ENCODE measurements at places on chromosomes 7 and 10. TPM values are rescaled to one million over a fixed set of nuclear protein-coding genes. Genes with fewer than 3 reads are reported as not detected.

GRCh38 chr7:129014501-129015101, 40.3 kb downstream of the TNPO3 start:
- no peak for DNase-seq

DNA sequence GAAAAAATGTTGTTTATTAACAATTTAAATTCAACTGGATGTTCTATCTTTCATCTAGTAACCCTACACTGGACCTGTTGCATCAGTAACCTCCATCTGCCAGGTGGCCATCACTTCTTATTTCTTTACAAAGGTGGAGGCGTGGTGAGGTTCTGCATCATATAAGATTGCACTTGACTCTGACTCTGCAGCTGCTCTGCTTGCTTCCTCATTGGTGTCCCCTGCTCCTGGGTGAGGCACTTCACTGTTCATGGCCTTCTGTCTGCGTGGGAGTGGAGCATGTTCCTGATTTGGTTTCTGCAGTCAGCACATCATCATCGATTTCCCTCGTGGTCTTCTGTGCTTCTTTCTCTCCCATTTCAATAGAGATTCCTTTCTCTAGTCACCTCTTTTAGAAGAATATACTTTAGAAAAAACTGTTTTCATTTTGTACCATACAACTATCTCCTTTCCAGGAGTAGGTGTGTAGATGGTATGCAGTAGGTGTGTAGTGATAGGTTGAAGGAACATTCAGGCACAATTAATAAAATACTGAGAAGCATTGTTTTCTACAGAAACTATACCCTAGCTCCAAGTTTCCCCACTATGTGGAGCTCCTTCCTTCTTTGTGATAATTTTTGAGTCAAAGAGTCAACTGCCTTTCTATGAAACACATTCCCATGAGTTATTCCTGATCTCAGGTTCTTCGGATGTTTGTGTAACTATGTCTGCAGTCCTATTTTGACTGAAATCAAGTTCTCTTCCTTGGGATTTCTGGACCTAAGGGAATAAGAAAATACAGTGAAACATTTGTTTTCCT, 231.7 kb upstream of the CNTNAP2 start:
- DNase-seq, result no peak

DNA sequence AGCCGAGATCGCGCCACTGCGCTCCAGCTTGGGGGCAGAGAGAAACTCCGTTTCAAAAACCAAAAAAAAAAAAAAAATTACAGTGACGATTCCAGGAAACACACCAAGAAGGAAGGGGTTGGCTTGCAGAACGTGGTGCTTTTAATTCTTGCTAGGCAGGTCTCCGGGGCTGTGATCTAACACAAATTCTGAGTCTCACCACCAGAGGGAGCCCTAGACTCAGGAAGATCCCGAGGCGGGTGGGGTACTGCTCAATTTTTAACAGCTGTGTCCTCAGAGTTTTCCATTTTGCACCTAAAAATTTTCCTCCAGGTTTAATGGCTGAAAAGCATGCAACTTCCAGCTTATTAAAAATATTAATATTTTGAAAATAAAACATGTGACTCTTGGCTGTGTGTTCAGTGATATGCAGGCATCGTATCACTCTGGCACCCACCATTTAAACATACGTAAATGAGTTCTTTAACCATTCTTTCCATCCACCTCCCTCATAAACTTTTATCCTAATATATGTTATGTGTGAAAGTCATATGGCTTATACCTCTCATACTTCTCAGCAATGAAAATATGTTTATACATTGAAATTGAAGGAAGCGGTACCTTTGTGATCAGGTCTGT, 26.5 kb upstream of the NUB1 start:
- DNase-seq, result peak; percentile 83

DNA sequence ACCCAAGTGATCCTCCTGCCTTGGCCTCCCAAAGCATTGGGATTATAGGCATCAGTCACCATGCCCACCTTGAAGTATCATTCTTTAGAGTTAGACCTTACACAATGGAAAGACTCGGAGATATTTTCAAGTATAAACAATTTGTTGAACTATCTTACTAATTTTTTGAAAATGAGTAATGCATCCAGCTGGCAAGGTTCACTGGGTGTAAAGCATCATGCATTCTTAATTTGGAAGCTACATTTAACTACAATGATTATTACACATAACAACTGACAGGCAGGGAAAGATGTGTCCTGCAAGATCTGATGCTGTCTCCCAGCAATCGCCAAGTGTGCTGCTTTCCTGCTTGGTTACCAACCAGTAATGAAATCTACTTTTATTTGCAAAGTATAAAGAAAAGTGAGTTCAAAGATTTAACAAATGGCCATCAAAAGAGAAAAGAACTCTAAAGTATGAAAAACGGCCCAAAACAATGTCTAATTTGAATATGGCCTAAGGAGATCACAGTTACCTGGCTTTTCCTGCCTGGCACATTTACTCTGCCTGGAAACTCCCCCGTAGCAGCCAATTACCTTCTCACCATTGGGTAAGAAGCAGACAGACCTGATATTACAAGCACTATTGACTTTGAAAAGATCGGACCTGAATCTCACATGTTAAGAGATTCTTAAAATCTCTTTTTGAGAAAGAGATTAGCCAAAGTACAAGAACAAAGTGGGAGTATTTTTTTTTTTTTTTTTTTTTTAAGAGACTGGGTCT, 59.3 kb upstream of the NMT2 start:
- DNase-seq, result no peak

DNA sequence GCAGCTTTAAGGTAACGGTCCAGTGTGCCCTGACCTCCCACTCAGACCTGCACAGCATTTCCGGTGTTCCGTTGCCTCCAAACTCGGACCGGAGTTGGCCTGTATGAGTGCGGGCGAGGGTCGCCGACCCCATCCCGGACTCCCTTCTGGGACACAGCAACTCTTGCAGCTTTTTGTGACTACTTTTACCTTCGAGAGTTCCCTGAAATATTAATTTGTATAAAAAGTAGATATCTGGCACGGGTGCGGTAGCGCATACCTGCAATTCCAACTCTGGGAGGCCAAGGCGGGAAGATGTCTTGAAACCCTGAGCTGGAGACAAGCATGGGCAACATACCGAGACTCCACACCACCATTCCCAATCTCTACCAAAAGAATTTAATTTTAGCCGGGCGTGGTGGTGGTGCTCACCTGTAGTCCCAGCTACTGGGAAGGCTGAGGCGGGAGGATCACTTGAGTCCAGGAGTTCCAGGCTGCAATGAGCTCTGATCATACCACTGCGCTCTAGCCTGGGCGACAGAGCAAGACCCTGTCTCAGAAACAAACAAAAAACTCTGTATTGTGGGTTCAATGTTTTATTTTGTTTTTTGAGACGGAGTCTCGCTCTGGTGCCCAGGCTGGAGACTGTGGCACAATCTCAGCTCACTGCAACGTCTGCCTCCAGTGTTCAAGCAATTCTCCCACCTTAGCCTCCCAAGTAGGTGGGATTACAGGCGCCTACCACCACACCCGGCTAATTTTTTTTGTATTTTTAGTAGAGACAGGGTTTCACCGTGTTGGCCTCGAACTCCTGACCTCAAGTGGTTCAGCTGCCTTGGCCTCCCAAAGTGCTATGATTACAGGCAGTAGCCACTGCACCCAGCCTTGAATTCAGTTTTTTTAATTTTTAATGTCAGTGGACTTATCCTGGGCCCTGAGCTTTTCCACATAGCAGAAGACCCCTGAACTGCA, 1.1 kb upstream of the PPP1R35 start:
- no peak for DNase-seq

DNA sequence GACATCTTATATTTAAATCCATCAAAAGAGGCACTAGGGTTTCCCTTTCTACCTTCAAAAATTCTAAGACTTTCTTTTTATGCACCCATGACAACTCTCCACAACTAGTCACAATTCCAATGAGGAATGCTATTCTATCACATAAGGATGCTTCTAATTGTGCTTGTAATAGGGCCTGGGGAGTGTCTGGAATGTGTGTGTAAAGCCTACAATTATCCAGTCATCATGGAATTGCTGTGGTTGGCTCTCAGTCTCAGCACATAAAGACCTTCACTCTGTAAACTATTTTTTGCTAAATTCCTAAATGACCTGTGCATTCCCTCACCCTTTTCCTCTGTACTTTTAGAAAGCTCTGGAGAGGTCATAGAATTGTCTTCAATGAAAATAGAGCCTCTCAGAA, 86.7 kb downstream of the EPDR1 start:
- DNase-seq, result no peak

GRCh38 chr10:43389867-43390266, 18.4 kb downstream of the FXYD4 start:
- DNase-seq, result no peak

GRCh38 chr7:12032146-12032545, 178.9 kb upstream of the TMEM106B start:
- no peak for DNase-seq

DNA sequence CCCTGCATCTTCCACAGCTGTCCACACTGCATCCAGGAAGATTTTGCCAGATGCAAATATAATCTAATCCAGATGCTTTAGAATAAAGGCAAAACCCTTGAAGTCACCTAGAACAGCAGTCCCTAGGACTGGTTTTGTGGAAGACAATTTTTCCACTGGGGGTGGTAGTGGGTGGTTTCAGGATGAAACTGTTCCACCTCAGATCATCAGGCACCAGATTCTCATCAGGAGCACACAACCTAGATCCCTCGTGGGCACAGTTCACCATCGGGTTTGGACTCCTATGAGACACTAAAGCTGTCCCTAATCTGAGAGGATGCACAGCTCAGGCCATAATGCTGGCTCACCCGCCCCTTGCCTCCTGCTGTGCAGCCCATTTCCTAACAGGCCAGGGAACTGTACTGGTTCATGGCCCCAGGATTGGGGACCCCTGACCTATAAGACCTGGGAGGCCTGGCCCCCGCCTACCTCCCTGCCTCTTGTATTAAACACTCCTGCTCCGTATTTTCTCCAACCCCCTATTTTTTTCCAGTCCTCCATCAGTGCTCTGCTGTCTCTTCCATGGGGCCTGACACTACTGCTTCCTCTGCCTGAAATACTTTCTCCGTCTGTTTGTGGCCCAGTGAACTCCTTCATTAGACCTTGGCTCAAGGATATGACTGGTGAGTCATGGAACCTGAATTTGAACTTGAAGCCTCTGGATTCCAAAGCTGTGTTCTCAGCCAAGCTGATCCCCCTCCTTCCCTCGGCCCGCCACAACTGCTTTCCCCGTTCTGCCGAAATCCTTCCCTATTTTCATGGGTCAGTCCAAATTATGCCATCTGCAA, 79.9 kb upstream of the RHEB start:
- DNase-seq, result no peak

- no peak for DNase-seq
Measured at GRCh38 chr10:69151984-69152383, 28.0 kb downstream of the VPS26A start.

- no peak for DNase-seq
Measured at GRCh38 chr7:35331730-35332678, 78.1 kb upstream of the TBX20 start.

PTF1A gene
- not detected for total RNA-seq

TMEM213 gene
- total RNA-seq, result not detected

PRR15 gene
- total RNA-seq, result 0.40 TPM

ZNHIT1 gene
- total RNA-seq, result 50.1 TPM

COBL gene
- 109 TPM for total RNA-seq

NCF1 gene
- 4.0 TPM for total RNA-seq

HOGA1 gene
- total RNA-seq, result 20.4 TPM

CLDN4 gene
- total RNA-seq, result not detected

BAMBI gene
- 46.6 TPM for total RNA-seq

MOGAT3 gene
- not detected for total RNA-seq

PLEKHS1 gene
- not detected for total RNA-seq

EPO gene
- total RNA-seq, result not detected

MEST gene
- total RNA-seq, result 6.1 TPM
